ENCODE measurements at places on chromosomes 13 and 19.

DNA sequence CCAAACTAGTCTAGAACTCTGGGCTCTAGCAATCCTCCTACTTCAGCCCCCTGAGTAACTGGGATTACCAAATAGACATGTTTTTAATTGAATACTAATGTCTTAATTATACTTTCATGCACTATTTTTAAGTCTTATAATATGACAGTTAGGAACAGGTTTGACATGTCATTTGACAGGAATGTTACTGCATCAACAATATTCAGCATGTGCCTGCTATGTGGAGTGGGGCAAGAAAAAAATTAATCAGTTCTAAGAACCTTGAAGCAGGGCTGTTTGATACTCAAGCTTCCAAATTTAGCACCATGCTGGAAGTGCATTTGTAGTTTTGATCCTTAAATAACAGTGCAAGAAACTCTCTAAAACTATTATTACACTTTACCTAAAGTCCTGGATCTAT, 265.3 kb downstream of the MZT1 start:
- DNase-seq, result no peak

DNA sequence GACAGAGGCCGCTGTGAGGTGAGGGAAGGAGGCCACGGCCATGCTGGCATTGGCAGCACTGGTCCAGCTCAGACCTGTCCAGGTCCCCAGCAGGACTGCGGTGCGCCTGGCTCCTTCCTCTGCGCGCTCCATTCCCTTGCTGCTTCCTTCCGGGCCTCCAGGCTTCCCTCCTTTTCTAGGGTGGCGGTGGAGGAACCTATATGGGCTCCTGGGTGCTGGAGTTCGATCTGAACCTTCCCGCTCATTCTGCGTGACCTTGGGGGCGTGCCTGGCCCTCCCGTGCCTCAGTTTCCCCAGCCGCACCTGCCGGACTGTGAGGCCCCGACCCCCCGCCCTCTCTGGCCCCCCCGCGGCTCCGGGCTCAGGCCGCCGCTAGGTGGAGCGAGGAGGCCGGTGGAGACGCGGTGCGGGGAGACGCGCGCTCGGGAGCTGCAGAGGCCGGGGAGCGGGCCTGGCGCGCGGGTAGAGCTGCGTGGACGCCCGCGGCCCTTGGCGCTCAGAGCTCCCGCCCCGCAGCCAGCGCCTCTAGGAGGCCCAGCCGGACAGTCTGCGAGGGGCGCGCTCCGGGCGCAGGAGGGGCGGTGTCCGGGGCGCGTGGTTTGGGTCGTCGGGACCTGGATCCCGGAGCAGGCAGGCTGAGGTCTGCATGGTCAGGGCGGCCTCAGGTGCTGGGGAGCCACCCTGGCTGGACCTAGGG, 29.9 kb downstream of the EFNA2 start:
- DNase-seq, result no peak

GRCh38 chr19:57934820-57935665, at the start of gene ZNF418:
Gene ZNF418, minus strand, starts transcription at chr19:57935402. Its CDS starts 1,580 bp downstream, at chr19:57933822.
- DNase-seq, result peak; percentile 80

DNA sequence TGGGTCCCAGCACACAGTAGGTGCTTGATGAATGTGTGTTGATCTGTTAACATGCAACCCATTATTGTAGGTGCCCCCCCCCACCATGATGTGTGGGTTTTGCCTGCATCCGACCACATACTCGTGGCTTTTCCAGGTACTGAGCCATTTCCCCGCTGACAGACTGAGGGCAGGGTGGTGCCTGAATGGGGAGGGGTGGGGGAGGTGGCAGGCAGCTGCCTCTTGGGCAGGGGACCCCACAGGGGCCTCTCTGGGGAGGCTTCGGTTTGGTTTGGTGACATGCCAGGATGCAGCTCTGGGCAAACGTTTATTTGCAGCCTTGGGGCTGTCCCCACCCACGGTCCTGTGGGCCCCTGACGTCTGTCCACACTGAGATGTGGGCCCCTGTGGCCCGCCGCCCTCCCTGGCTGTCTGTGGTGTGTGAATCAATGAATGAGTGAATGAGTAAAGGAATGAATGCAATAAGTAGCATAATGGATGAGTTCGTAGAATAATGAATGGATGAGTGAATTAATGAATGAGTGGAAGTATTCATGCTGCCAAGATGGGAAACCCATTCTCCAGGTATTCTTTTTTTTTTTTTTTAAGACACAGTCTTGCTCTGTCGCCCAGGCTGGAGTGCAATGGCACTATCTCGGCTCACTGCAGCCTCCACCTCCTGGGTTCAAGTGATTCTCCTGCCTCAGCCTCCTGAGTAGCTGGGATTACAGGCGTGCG, 9.0 kb upstream of the JUND start:
- no peak for DNase-seq

DNA sequence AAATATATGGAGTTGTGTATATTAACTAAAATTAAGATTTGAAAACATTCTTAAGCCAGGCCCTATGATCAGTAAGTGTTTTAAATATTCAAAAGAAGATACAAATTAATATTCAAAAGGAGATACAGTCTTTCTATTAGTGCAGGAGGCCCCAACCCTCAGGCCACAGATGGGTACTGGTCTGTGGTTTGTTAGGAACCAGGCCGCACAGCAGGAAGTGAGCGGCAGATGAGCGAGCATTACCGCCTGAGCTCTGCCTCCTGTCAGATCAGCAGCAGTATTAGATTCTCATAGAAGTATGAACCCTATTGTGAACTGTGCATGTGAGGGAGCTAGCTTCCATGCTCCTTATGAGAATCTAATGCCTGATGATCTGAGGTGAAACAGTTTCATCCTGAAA, 232.9 kb downstream of the FOXO1 start:
- DNase-seq, result no peak

DNA sequence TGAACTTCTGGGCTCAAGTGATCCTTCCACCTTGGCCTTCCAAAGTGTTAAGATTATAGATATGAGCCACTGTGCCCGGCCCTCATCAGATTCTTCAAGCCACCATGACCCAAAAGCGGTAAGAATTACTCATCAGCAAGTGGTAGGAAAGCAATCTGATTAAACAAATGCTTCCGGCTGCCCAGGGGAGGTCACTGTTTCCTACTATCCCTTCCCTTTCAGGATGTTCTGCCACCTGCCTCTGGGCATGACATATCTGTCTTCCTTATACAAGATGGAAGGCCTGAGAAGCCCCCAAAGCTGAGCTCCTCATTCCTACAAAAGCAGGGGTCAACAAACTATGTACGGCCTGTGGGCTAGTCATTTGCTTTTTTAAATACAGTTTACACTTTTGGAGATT, 7.0 kb downstream of the ABHD8 start:
- DNase-seq, result no peak

DNA sequence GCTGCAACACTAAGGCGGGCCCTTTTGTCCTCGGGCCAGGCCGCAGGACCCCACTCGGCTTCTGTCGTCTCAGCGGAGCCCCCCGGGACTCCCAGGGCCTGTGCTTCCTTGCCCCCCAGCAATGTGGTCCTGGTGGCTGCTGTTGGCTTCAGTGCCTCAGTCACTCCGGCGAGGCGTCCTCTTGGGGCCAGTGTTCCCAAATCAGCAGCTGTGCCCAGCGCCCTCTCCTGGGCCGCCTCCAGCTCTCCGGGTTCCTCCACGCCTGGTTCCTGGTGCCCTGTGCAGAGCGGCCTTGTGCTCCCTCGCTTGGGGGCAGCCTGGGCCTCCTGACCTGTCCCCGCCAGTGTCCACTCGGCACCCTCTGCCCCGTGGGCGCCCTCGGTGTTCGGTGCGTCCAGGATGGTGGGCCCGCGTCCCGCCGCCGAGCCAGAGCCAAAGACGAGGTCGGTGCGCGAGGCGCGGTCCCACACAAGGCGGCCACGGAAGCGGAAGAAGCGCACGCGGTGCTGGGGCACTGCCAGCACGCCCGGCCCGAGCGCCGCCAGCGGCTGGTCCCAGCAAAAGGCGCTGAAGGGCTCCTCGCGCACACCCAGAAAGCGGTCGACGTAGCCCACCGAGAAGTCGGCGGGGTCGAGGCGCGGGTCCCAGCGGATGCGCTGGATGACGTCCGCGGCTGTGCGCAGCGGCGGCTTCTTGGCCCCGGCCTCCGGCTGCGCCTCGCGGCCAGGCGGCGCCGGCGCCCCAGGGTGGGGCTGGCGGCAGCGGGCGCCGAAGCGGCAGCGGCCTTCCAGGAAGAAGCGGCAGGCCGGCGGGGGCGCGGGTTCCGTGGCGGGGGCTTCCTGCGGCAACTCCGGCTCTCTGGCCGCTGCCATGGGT, 685 bp downstream of the LENG9 start:
- peak; percentile 59 for DNase-seq

GRCh38 chr13:43805681-43806128, 18.9 kb upstream of the ENOX1 start:
- no peak for DNase-seq

DNA sequence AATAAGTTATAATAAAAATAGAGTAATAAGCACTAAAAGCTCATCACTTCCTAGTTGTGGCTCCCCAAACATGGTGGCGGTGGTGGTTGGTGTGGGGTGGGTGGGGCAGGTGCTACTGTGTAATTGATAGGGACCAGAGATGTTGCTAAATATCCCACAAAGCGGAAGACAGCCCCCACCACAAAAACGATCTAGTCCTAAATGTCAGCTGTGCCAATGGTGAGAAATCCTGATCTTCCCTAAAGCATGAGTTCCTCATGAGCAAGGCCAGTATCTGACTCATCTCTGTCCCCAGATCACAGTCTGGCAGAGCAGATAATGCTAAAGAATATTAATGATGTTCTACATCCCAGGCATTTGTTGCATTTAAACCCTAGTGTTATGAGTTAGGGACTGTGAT, 1.9 kb upstream of the EDDM13 start:
- DNase-seq, result no peak

DNA sequence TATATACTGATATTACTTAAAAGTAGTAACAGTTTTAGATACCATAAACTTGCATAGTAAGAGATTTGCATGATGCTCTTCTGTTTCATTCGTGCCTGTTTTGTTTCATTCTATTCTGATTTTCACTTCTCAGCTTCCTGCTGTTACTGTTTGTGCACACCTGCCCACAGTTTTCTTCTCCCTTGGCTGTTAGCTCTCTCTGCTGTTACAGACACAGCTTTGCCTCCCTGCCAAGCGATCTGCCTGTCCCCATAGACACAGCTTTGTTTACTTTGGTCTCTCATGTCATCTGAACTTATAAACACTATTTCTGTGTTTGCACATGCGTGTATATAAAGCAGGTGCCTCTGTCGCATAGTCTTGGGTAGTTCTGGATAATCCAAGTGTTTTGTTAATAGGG, 21.4 kb upstream of the UPF3A start:
- DNase-seq, result no peak

DNA sequence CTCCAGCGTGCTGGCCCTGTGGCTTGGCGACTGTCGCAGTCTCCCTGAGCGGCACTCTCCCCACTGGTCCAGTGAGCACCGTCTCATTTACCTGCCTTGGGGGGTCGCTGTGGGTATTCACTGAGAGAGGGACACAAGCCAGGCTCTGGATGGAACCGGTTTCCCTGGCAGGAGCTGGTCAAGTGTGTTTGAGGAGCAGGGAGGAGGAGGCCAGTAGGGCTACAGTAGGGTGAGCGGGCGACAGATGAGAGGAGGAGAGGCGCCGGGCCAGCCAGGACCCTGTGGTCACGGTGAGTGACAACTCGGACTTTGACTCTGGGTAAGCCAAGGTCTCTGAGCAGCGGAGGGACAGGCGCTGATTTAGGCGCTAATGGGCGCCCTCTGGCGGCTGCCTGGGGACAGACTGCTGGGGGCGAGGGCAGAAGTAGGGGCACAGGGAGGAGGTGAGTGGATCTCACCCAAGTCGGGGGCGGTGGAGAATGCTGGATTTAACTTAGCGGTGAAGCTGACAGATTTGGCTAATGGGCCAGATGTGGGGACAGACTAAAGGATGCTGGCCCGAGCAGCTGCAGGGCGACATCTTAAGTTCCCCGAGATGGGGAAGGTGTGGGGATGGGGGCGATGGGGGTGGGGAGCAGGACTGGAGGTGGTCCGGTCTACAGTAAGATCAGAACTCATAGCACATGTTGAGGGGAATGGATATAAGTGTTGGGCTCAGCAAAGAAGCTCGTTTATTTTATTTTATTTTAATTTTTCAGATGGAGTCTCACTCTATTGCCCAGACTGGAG, 4.7 kb upstream of the PRMT1 start:
- no peak for DNase-seq

- DNase-seq, result no peak
Measured at GRCh38 chr19:49700563-49700962, 9.6 kb downstream of the CPT1C start.

DNA sequence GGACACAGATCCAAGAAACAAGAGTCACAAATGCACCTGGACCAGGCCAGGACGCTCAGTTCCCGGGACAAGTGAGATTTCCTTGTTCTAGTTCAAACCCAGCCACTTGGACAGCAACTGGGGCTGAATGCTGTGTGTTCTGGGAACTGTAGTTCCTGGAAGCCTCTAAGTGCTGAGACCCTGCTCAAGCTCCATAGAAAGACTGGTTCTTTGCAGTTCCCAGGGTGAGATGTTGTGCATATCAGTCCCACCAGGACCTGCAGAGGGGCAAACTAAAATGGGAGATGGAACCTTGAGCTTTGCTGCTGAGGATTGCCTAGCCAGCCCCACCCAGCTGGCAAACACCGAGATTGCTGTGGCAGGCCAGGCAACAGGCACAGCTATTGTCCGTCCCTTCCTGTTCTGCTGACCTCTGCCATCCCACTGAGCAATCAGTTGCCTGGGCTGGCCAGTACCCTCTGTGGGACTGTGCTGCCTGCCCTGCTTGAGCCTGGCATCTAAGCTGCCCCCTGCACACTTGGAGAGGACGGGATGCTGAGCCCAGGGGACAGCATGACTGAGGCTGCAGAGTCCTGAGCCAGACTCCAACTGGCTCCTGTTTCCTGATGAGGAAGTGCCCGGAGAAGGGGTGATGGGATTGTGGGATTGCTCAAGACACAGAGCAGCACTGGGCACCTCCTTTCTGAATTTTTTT, 1.4 kb upstream of the GIPC1 start:
- DNase-seq, result no peak

GRCh38 chr13:26820871-26821270, 60.3 kb upstream of the GPR12 start:
- no peak for DNase-seq

GRCh38 chr13:27790523-27790922, 1.8 kb upstream of the GSX1 start:
- no peak for DNase-seq

- no peak for DNase-seq
Measured at GRCh38 chr19:50501568-50502475, 9.2 kb downstream of the JOSD2 start.

DNA sequence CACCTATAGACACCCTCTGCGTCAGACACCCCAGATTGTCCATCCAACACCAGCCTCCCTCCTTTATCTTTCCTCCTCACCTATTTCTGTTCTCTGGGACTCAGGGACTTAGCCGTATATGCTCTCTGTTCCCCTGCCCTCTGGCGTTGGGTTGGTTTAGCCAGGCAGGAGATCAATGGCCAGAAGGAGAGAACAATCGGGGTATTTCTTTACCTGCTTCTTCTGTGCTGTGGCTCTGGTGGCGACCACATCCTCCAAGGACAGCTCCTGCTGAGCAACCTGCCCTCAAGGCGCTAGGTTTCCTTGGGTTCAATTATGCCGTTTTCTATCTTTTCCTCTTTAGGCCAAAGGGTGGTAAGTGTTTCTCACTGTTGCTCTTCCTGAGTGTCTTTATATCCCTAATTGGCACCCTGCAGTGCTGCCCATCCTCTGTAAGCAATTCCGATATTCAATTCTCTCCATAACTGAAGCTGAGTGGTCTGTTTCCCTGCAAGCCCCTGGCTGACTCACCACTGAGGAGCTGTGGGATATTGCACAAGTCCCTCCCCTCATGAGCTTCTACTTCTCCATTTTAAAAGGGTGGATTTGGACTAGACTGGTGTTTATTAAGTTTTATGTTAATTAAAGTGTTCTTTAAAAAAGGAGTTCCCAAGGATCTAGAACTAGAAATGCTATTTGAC, 63.7 kb upstream of the TMTC4 start:
- no peak for DNase-seq

- DNase-seq, result no peak
Measured at GRCh38 chr13:101655435-101655834, 203.0 kb downstream of the ITGBL1 start.
